ENCODE measurements at places on chromosomes 16 and 17.

DNA sequence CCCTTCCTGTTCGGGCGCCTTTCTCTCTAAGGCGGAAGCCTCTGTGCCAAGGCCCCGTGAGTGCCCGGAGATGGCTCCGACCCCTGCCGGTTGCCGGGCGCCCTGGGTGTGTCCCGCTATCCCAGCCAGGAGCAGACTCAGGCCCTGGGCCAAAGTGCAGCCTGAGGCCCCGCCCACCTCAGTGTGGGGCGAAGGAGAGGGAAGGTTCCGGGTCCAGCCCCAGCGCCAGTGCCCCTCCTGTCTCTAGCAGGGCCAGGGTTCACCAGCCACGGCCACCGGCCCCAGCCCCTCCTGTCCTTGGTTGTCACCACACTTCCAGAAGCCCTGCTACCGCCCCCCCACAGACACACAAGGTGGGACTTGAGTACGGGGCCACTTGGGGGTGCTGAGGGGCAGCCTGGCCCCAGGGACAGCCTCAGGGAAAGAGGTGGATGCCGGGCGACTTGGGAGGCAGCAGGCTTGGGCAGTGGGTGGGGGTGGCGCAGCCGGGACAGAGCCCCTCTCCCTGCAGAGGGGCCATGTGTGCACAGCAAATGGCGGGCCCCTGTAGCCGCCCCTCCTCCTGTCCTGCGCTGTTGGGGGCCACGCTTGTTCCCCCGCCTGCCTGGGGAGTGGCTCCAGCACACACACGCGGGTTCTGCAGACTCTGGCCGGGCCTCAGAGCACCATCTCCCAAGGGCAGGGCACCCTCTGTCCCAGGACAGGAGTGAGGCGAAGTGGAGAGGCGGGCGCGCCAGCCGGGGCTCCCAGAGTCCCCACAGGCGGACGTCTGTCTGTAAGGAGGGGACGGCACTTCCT, 6.0 kb downstream of the C1QTNF8 start:
- DNase-seq, result no peak

GRCh38 chr17:1089915-1090314, 89.9 kb downstream of the ABR start:
- no peak for DNase-seq

DNA sequence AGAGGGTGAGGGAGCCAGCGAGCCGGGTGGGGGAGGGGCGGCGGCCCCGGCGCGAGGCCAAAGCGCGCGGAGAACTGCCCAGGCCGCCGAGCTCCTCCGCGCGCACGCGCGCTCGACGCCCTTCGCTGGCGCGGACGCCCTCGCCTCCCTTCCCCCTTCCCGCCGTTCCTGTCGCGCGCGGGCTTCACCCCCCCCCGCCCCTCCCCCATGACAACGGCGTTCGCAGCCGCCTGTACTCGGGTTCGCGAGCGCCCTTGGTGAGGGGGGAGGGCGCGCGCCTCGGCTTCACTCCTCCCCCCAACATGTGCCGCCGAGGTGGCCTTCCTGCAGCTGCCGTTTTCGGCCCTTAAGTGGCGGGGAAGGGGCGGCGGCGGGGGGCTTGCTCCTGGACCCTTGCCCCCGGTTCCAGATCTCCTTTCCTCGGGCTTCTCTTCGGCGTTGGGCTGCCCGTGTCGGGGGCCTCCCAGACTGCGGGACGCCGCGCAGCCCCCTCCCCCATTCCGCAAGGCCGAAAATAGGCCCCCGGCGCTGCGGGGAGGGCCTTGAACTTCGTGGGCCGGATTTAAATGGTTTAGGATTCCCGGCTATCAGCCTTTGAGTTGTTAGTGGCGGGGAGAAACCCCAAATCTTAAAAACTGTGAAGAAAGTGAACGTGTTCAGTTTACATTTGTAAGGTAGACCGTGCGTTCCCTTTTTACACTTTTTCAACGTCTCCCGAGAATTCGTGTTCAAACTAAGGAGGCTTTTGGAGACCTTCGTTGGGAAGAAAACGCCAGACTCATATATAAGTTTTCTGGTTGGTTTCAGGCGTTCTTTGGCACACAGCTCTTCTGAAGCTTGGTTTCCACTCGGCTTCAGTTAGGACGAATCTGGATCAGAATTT, 653 bp downstream of the SRRM2 start:
- DNase-seq, result peak; percentile 63

- no peak for DNase-seq
Measured at GRCh38 chr16:3020604-3021448, 658 bp downstream of the TNFRSF12A start.

- DNase-seq, result no peak
Measured at GRCh38 chr17:49984283-49984682, 10.7 kb downstream of the DLX3 start.

DNA sequence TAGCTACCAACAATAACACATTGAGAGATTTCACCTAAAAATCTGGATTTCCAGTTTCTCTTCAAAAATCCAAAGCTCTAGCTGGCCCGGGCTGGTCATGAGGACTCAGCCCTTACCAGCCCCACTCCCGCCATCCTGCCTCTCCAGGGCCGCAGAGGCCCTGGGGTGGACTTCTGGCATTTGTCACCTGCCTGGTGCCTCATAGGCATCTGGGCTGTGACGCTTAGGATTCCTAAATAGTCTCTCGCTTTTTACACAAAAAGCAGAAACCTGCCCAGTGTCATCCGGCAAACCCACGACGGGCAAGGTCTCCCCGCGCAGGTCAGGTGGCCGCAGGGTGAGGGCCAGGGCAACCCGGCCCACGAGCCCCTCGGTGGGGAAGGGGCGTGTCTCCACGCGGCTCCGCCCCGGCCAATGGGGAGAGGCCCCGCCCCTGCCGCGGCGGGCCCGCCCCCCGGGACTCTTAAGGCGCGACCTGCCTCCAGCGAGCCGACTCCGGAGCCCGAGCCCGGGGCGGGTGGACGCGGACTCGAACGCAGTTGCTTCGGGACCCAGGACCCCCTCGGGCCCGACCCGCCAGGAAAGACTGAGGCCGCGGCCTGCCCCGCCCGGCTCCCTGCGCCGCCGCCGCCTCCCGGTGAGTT, at the start of gene VASN:
VASN (plus strand) TSS at position 492 of the 644 bp plus-strand sequence. CDS start 9,030 bp downstream, outside the sequence.
- DNase-seq, result no peak

DNA sequence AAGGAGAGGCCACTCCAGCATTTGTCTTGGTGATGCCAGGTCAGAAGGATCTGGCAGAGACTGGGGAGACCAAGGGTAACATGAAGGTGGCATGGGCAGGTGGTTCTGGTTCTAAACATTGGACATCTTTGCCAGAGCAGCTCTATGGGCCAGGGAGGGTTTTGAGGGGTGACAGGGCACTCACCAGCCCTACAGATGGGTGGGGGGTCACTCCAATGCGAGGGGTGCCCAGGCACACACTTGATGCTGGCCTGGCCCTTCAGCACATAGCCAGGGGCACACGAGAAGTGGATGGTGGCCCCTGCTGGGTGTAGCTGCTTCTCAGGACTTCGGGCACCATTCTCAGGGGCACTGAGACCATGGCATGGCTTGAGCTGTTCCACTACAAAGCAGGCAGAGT, 5.5 kb upstream of the PHF12 start:
- no peak for DNase-seq

- no peak for DNase-seq
Measured at GRCh38 chr16:55351936-55352335, 27.9 kb downstream of the IRX6 start.

DNA sequence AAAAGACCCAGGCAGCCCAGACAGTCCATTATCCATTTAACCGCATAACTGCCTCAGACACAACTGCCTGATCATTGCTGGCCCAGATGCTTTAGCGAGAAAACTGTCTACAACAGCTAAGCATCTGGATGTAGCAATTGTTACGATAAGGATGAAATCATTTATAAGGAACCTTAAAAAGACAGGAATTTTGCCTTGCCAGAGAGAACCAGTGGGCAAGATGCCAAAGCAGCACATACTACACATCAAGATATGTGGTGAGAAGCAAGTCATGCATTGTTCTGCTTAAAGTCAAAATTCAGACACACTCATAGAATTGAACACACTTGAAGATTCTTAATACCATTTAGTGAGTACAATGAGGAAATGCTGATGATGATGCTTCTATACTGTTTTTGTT, 1525.3 kb downstream of the CDH8 start:
- no peak for DNase-seq

GRCh38 chr16:14148569-14148968, 77.5 kb downstream of the MRTFB start:
- no peak for DNase-seq

DNA sequence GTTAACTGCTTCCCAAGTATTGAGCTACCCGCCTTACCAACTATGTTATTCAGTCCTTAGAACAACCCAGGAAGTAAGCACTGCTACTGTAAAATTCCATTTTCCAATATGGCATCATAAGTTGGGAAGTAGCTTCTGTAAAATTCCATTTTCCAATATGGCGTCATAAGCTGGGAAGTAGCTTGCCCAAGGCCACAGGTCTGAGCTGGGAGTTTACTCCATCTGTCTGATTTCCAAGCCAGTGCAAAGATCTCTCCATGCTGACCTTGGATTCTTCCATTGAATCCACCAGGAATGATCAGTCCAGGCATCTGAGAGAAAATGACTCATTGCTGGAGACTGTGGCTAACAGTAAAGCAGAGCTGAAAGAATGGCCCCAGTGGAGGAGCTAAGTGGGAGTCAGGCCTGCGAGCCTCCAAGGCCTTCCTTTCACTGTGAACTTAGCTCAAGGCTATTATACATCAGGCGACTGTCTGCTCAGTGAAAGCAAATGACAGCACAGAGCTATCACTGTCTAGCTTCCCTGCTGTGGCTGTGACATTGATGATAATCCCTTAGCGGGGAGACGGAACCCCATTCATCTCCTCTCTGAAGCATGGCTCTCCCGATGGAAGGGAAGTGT, 430.4 kb downstream of the HAPSTR1 start:
- no peak for DNase-seq

GRCh38 chr16:82936941-82937551, 310.3 kb downstream of the CDH13 start:
- no peak for DNase-seq

DNA sequence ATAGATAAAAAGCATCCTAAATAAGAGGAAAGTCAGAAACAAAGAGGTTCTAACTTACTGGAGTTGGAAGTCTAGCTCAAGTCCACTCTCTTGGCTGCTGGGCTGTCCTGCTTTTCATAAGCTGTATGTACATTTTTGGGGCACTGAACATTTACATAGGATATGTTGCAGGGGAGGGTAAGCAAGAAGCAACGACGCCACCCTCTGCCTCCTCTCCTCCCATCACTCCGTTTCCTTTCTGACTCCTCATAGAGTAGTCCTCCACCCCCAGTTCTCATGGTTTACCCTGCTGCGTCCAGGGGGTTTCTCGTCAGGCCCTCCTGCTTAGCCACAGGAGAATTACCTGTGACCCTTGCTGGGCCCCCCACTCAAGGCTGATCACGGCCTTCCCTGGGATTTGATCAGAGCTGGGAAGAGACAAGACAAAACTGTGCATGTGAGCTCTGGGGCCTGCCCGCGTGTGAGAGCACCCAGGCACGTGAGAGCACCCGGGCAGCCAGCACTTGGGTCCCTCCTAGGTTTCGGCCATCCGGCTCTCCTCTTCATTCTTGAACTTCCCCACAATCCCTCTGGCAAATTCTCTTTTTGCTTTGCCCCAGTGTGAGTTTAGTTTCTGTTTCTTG, 37.1 kb downstream of the TMEM11 start:
- no peak for DNase-seq

GRCh38 chr17:40442392-40443195, 656 bp upstream of the IGFBP4 start:
- DNase-seq, result no peak

DNA sequence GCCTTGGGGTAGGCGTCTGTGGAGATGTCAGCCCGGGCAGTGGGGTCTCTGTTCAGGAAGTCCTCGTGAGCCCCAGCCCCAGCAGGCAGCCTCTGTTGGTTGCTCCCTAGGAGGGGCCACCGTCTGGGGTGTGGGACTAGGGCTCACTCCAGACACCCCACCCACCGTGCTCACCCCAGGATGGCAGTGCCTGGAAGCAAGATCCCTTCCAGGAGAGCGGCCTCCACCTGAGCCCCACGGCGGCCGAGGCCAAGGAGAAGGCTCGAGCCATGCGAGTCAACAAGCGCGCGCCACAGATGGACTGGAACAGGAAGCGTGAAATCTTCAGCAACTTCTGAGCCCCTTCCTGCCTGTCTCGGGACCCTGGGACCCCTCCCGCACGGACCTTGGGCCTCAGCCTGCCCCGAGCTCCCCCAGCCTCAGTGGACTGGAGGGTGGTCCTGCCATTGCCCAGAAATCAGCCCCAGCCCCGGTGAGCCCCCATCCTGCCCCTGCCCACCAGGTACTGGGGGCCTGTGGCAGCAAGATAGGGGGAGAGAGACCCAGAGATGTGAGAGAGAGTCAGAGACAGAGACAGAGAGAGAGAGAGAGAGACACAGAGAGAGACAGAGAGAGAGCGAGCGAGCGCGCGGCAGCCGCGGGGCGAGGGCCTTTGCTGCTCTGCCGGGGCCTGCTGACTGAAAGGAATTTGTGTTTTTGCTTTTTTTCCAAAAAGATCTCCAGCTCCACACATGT, 9.8 kb downstream of the NTHL1 start:
- DNase-seq, result no peak

- DNase-seq, result no peak
Measured at GRCh38 chr16:2148714-2149629, 547 bp downstream of the RAB26 start.
